Right forelimb (tissue), 1 donor: ENCODE measurements at places on chromosomes 12 and 14.

DNA sequence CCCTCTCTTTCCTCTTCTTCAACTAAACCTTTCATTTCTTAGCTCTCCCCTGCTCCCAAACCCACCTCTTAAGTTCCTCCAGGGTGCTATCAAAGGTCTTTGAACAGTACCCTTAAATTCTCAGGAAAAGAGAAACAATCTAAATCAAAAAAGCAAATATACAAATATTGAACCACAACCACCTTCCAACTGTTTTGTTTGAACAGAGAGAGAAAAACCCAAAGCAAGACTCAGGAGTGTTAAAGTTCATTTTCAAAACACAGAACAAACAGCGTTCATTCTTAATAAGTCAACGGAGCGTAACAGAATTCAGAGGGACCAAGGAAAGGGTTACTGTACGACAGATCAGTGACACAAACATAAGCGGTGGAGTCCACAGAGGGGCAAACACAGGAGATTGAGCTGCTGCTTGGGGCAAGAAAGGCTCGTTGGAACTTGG, 73.3 kb downstream of the NDUFA12 start:
- no peak for DNase-seq

GRCh38 chr12:6316921-6317692, 6.6 kb downstream of the PLEKHG6 start:
- DNase-seq, result no peak

DNA sequence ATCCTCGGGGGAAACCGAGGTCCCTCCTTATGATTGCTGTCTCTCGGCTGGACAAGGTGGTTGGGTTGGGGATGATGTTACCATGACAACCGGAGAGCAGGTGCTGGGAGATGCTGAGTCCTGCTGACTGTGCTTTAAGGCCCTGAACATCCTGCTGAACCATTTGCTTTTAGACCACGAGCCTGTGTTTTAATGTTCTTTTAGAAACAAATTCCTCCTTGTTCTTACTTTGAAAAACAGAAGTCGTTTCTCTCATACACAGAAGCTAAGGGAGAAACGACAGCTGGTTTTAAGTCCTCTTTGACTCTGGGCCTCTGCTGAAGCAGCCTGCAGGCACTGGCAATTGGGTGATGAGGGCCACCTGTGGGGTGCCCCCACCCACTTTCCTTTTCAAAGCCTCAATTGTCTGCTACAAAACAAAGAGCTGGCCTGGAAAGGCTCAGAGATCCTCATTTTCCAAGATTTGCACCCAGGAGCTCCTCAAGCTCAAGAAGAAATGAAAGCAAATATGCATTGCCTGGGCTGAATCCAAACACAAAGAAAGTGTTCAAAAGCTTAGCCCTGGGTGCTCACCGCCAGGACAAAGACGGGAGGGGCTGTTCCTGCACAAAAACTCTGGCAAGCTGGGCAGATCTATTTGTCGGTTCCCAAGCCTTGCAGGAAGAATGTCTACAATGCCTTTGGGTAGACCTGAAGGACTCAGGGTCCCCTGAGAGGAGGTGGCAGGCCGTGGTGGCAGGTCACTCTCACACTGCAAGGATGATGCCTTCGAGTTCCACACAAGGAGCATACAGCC, 90.0 kb upstream of the CLMN start:
- no peak for DNase-seq

GRCh38 chr12:107402041-107403022, 283.3 kb upstream of the PWP1 start:
- DNase-seq, result no peak

DNA sequence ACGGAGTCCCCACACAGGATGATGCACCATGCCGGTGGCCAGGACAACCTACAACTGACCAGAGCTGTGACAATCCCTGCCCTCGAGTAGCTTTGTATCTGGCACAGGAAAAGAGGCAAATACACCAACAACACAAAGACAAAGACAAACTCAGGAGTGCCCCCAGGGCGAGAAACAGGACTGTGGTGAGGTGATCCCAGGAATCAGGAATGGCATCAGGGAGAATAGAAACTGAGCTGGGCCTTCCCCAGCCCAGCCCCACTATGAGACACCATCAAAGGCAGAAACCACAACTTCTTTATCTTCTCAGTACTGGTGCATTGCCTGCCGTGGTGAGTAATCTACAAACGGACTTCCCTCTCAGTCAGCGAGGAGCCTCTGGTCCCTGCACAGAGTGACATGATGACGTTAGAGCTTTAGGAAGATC, 157.7 kb downstream of the TTC7B start:
- no peak for DNase-seq

- no peak for DNase-seq
These were observed 11.4 kb upstream of the SMARCD1 start for GRCh38 chr12:50073712-50074111.

DNA sequence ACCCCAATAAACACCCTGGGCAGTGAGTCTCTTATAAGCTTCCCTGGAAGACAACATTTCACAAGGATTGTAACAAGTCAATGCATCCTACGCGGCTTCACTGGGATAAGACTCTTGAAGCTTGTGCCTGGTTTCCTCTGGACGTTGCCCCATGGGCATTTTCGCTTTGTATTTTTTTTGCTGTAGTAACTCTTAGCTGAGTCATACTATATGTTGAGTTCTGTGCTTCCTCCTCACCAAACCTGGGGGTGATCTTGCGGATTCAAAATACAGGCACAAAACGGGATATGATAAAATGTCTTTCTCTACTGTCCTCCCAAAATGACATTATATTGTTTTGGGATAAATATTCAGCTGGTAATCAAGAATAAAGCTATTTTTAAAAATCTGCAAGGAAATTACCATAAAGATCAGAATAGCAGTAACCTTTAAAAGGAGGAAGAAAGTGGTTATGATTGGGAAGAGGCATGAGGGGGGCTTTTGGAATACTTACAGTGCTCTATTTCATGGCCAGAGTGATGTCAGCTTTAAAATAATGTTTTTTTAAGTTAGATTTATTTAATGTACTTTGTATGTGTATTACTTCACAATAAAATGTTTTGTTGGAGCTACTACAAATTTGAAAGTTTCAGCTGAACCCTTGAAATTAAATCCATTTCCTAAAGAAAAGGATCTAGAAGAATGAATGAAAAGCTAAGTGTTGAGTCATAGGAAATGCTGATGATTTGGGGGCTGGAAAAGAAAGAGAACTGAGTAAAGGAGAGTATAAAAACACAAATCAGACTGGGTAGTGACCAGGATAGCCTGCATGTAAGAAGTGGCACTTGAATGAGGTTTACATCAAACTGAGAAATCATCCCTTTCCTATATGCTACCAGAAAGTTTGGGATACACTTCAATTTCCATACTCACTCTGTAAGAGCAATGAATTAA, 14.7 kb downstream of the BTBD7 start:
- DNase-seq, result no peak

DNA sequence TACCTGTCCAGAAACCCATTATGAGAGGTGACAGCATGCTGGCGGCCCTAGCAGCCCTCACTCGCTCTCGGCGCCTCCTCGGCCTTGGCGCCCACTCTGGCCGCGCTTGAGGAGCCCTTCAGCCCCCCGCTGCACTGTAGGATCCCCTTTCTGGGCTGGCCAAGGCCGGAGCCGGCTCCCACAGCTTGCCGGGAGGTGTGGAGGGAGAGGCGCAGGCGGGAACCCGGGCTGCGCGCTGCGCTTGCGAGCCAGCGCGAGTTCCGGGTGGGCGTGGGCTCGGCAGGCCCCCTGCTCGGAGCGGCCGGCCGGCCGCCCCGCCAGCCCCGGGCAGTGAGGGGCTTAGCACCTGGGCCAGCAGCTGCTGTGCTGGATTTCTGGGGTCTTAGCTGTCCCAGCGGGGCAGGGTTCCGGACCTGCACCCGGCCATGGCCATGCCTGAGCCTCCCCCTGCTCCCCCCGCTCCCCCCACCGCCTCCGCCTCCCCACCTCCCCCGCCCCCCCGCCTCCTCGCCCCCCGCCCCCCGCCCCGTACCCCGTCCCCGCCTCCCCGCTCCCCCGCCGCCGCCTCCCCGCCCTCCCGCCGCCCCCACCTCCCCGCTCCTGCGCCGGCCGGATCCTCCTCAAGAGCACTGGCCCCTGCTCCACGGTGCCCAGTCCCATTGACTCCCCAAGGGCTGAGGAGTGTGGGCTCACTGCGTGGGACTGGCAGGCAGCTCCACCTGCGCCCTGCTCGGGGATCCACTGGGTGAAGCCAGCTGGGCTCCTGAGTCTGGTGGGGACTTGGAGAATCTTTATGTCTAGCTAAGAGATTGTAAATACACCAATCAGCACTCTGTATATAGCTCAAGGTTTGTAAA, 163.1 kb downstream of the KLHL28 start:
- DNase-seq, result no peak

GRCh38 chr14:83184531-83184930, 1650.9 kb upstream of the SEL1L start:
- DNase-seq, result no peak

DNA sequence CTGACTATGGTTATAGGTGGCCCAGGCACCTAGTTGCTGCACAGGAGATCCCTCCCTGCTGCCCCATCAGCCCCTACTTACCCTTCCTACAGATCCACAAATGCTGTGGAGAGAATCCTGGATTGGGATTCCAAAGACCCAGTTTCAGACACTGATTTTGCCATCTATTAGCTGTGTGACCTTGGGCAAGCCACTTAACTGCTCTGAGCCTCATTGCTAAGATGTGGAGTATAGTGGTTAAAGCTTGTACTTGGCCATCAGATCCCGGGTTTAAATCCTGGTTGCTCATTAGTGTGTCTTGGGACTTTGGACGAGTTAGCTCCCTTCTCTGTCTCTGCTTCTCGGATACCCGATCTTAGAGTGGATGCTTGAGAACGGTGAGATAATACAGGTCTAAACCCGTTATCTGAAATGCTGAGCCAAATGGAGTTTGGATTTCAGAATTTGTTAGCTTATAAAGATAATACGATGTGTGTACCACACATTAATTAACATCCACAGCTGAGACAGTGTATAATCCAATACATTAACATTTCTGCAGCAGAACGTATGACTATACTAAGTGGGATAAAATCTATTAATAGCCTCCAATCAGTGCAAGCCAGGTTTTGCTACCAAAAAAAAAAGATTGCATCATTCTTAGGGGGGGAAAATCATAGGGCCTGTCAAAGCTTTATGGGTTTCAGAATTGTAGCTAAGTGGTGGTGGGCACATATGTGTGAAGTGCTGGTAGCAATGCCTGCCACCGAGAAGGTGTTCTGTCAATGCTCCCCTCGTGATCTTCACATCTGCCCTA, 16.0 kb downstream of the PROX2 start:
- DNase-seq, result no peak

- DNase-seq, result no peak
These were observed 143.4 kb upstream of the NAV3 start for GRCh38 chr12:77687321-77687720.

- DNase-seq, result no peak
These were observed 39.2 kb upstream of the PPP1R13B start for GRCh38 chr14:103886304-103887169.

DNA sequence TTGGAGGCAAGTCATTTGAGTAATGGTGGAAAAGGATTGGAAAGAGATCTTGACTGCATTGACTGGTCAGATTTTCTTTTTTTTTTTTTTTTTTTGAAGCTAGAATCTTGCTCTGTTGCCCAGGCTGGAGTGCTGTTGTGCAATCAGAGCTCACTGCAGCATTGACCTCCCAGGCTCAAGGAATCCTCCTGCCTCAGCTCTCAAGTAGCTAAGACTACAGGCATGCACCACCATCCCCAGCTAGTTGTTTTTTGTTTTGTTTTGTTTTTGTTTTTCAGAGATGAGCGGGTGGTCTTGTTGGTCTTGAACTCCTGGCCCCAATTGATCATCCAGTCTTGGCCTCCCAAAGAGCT, 30.9 kb upstream of the FAM222A start:
- no peak for DNase-seq

DNA sequence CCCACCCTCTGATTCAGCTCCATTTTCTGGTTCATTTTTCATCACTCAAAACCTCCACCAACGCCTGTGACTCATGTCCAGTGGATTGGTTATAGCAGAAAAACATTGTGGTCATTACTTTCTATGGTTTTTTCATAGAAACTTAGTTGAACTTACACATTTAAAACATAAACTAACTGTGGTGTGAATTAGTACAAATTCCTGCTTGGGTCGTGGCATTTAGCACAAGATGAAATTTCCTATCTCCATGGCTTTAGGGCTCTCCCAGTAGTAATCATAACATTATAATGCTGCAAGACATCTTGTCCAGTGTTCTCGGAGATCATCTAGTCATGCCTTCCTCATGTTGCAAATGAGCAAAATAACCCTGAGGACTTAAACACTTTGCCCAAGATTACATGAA, 7.1 kb downstream of the RNASE7 start:
- no peak for DNase-seq

GRCh38 chr14:31880935-31881334, 196.2 kb upstream of the ARHGAP5 start:
- no peak for DNase-seq

DNA sequence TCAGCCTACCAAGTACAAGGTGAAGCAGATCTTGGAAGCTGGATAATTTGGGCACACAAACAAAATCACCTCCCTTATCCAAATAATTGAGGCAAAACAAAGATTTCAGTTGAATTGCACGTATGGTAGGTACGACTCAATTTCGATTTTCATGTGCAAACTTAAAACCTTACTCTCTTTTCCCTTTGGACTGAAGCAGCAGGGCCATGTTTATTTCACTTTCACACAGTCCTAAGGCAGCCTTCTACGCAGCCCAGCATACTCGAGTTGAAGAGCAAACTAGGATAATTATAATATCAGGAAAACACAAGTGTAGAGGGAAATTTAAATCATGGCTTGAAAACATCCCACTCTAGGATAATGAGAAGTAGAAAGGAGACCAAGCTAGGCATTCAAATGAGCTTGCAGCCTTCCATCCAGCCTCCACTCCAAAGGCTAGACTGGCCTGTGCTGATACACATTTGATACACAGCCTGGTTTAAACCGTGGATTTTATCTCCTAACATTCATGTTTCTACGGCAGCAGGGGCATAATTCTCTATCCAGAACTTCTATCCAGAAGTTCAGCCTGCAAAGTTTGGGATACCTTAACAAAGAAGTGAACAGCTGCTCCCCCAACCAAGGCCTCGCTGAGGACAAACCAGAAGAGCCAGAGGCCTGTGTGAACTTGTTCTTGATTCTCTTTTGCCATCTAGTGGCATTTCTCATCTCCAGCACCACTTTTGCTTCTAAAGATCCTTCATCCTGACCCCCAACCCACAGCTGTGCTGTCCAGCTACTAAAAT, 2.4 kb upstream of the RNASE7 start:
- DNase-seq, result peak; percentile 69

- no peak for DNase-seq
These were observed 190.7 kb downstream of the MON2 start for GRCh38 chr12:62657363-62657632.

- DNase-seq, result no peak
These were observed 36.8 kb downstream of the IL31 start for GRCh38 chr12:122137229-122137628.

- DNase-seq, result no peak
These were observed 27.9 kb downstream of the RHOF start for GRCh38 chr12:121765573-121765972.

GRCh38 chr14:50095895-50096294, 20.5 kb downstream of the VCPKMT start:
- no peak for DNase-seq

- peak; percentile 62 for DNase-seq
These were observed 258.6 kb downstream of the MSRB3 start for GRCh38 chr12:65536876-65537681.
